Tongue (tissue), 3 donors: ENCODE measurements at places on chromosomes 7 and 10. TPM values are rescaled to one million over a fixed set of nuclear protein-coding genes. Genes with fewer than 3 reads are reported as not detected.

DNA sequence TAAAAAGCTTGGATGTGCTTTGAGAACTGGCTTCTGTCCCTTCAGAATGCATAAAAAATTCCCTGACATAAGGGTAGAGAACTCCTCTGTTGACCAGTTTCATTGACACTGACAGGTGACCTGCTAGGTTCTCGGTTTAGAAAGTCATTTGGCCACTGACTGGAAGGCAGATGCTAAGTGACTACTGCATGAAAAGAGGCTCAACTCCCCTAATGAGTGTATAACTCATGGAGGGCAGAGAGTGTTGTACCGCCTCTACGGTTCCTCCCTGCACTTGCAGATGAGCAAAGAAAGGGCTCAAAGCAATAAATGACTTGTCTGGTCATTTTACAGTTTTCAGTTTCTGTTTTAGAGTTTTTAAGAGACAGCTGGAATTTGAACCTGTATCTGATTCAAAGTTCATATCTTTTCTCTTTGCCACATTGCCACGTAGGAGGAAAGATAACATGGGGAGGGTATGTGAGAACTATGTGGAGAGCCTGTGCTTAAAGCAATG lies 2.9 kb upstream of the FGL2 start:
- peak; percentile 81 for DNase-seq

The ZSCAN21 gene
- total RNA-seq = 18.9 TPM

GRCh38 chr7:2019711-2020511 lies 212.8 kb downstream of the MAD1L1 start:
- DNase-seq = peak; percentile 81

GRCh38 chr7:30237271-30237695 lies 47.1 kb upstream of the ZNRF2 start:
- no peak for DNase-seq

DNA sequence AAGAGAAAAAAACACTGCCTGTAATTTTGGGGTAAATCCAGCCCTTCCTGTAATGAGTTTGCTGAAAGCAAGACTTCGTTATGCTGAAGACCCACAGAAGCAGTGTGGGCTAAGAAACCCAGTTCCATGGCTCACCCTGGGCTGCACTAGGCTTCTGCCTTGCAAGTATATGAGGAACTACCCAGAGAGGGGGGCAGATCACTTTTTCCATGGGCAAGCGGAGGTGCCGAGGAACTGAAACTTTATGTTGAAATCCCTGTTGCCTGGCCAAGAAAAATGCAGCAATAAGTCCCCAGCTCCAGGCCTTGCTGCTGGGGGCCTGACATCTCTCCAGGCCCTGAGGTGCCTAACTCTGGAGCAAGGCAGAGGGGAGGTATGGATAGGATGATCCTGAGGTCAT lies 8.5 kb downstream of the RASSF4 start:
- no peak for DNase-seq

- DNase-seq = no peak
Measured at GRCh38 chr7:70726951-70727378, 405.0 kb upstream of the GALNT17 start.

GRCh38 chr7:41425926-41426325 lies 277.0 kb downstream of the INHBA start:
- no peak for DNase-seq

The ELMO1 gene
- 59.9 TPM for total RNA-seq

DNA sequence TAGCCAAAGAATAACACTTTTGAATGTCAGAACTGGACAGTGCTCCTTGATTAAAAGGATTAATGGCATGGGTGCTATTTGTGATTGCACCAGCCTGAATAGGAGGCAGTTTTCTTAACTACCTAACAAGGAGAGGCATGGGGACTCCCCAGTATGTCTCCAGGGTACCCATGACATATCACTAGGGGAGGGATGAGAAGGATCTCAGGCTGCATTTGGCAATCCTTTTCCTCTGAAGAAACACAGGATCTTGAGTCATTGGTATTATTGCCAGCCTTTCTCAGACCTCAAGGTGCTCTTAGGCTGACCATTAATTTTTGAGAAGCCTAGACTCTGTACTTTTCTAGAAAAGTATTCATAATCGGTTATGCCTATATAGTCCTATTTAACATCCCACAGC lies 77.5 kb upstream of the NPVF start:
- DNase-seq = no peak

- no peak for DNase-seq
Measured at GRCh38 chr10:75647675-75648074, 216.3 kb downstream of the LRMDA start.

DNA sequence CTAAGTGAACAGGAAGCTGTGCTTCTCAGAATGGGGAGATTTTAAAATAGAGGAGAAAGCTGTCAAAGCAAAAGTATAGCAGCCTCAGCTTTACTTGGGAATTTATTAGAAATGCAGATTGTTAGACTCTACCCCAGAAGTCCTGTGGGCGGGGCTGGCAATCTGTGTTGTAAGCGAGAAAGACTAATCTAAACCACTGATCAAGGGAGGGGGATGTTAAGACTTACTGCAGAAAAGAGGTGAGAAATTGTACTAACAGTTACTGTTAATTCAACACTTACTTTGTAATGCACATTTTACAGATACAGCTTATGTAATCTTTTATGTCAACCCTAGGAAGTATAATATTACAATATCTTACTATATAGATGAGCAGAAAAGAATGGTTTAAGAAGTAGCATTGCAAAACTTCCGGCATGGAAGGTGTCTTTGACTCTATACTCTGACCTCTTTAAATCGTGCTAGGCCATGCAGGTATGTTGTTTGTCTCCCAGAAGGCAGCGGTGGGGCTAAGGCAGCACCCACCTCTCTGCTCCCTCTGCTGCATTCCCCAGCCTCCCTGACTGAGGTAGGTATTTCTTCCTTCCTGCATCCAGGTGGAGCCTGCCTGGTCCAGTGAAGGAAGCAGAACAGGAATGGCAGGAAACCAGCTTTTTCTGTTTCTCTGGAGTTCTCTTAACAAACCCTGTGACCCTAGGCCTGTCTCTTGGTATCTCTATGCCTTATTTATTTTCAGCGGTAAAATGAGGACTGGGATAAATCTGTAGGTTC lies 462.2 kb downstream of the AUTS2 start:
- DNase-seq = no peak

The SHLD2 gene
- total RNA-seq = 40.9 TPM

DNA sequence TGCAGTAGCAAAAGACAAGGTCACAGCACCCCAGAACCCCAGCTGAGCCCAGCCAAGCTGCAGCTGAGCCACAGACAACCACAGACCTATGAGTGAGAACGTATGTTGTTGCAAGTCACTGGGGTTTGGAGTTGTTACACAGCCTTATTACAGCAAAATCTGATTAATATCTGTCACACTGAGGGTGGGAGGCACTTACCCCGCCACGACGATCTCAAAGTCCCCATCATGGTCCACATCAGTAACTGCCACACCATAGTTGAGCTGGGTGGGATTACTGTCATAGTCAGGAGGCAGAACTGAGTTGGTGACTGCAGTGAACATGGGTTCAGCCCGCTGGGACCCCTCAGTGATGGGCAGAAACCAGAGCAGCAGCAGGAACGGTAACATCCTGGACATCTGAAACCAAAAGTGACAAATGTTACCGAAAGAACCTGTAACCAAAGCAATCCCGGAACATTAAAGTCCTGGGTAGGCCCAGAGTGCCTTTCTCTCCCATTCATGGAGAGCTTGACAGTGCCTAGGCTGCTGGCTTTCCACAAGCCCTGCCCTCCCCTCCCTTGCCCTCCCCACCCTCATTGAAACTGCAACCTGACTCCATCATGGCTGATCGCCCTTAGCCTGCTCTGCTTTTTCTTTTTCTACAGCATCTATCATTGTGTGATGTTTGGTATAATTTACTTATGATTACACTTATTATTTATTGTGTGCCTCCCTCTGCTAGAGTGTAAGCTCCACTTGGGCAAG lies 19.3 kb downstream of the CRTAC1 start:
- DNase-seq = no peak

- peak; percentile 91 for DNase-seq
Measured at GRCh38 chr7:154927624-154928125, 75.2 kb downstream of the PAXIP1 start.

The SFTPA1 gene
- not detected for total RNA-seq

DNA sequence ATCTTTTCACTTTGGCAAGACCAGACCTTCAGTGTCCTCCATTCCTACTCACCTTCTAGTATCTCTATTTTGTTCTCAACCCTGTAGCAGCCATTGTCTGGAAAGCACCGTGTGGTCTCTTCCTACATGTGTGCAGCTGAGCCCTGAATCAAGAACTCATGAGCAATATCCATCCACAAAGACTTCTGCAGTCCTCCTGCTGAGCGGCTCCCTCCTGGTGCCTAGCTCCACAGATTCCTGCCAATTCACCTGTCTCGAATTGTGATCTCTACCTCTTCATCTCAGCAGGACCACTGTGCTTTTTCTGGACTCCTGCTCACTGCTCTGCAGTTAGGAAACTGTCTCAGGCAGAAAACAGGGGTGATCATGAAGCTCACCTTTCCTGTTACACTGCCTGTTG lies 118.8 kb downstream of the RELN start:
- no peak for DNase-seq

- DNase-seq = peak; percentile 35
Measured at GRCh38 chr10:4981722-4982471, 18.7 kb downstream of the AKR1C1 start.
